ENCODE measurements at places on chromosomes 5 and 9. TPM values are rescaled to one million over a fixed set of nuclear protein-coding genes. Genes with fewer than 3 reads are reported as not detected.

DNA sequence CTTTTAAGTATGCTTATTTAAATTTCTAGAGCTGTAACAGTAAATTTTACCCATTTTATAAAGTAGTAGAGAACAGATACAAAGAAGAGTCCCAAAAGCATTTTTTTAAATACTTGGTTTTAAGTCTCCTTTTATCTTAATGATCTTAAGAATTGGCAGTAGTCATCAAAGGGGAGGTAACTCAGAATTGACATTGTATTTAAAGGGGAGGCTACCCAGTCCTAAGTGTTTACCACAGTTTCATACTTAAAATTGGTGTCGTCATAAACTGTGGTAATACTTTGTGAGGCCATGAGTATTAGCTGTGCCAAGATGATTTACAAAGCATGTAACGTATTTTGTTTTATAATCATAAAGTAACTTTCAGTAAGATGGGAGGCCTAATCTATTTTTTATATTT lies 14.8 kb downstream of the SLC25A46 start:
- DNase-seq = no peak

DNA sequence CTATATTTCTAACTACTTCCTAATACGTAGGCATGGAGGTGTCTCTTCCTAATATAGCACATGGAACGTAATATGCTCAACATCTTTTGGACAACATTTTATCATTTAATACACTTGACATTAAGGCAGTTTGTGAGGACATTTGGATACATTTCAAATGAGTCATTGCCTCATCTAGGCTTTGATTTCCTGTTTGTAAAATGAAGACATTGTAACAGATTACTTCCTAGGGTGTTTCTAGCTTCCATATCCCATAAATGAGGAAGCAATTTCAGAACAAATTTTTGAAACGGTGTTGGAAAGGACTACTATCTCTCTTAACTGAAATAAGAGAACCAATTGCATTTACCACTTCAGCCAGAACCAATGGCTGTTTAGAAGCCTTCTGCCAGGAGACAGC lies 38.7 kb downstream of the SLC28A3 start:
- DNase-seq = no peak

GRCh38 chr5:55816342-55816741 lies 34.8 kb upstream of the IL31RA start:
- no peak for DNase-seq

DNA sequence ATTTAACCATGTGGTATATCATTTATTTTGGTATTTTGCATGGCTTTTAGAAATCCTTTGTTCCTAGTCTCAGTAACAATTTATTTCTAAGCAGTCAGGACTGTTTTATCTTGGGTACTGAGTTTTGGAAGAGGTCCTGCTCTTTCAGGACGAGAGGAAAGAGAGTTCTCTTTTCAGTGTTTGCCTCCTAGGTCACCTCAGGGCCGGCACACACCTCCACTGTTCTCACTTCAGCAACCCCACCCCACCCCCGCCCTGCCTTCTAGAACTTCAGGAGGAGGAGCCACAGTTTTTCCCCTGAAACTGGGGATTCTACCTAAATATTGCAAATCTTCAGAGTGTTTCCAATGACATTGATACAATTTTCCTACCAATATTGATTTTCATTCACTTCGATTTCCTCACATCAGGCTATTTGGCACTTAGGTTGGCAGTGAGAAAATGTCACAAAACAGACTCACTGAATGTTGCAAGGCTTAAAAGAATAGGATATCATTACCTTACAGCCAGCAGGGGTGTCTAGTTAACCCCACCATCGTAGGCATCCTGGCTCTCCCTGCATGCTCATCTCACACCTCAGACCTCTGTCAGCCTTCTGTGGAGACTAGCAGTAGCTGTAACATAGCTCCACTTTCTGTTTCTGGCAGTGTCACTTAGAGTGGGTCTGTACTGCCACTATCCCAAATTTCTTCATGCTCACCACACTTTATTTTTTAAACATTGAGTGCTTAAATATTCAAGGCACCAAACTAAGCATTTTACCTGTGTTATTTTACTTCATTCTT lies 5.4 kb downstream of the IGIP start:
- no peak for DNase-seq

GRCh38 chr5:39453606-39454005 lies 28.8 kb upstream of the DAB2 start:
- DNase-seq = no peak

GRCh38 chr9:81512641-81513040 lies 176.7 kb downstream of the TLE1 start:
- DNase-seq = no peak

- DNase-seq = no peak
These were observed 73.4 kb upstream of the PPARGC1B start for GRCh38 chr5:149656576-149657182.

DNA sequence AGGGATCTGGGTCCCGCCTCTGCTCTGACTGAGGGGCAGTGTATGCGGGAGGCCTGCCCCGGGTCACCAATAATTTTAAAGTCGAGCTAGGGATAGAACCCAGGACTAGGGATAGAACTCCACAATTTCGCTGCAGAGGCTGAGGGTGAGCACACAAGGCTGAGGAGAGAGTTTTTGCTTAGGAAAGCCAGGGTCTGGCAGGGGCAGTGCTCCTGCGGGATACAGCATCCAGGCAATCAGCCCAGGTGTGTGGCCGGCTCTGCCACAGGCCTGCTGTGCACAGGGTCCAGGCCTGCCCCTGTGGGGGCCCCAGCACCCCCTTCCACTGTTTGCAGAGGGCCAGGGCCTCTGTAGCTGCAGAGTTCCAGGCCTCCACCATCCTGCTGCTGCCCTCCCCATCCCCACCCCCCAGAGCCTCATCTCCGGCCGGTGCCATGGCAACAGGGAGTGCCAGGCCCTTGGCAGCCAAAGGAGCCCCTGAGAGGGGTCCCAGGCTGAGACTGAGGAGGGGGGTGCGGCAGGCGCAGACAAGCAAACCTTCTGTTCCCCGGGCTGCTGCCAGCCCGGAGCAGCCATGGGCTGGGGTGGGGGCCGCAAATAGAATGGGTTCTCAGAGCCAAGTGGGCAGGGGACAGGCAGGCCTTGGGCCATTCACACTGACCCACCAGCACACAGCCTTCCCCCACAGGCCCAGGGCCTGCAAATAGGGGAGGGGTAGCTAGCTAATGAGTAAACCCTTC lies 8.6 kb downstream of the PDGFRB start:
- DNase-seq = no peak

GRCh38 chr5:173916233-173916632 lies 28.1 kb downstream of the CPEB4 start:
- no peak for DNase-seq

The ORM2 gene
- total RNA-seq = not detected

The SIT1 gene
- 0.56 TPM for total RNA-seq

The CARTPT gene
- total RNA-seq = not detected

The ENG gene
- total RNA-seq = 189 TPM

The PCDHA11 gene
- 0.14 TPM for total RNA-seq

The UBE2QL1 gene
- 5.8 TPM for total RNA-seq

The ADAMTS12 gene
- 5.9 TPM for total RNA-seq

The KLHL9 gene
- 24.2 TPM for total RNA-seq

Data from posterior vena cava (tissue), 2 donors.